GM06990 (cell line): ENCODE measurements at places on chromosomes 2 and 18.
A peak's percentile ranks its signal among the peaks of the same experiment; 100 is the strongest.

- no peak for DNase-seq
Measured at GRCh38 chr2:176852667-176853066, 359.9 kb upstream of the HNRNPA3 start.

DNA sequence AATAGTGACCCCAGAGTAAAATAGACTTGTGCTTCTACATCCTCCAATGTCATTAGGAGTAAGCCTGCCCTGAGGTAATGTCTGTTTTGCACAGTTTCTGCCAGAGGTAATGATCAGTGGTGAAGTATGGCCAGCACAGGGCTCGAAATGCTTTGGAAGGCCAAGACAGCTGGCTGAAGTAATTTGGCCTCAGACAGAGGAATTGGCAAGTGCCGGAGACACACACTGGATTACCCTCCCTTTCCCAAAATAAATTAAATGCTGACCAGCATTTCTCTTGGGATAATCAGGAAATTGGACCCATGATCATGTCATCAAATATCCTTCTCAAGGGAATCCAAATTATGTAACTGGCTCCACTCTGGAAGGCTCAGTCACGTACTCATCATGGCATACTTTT is 379.0 kb upstream of the CHST9 start:
- no peak for DNase-seq

DNA sequence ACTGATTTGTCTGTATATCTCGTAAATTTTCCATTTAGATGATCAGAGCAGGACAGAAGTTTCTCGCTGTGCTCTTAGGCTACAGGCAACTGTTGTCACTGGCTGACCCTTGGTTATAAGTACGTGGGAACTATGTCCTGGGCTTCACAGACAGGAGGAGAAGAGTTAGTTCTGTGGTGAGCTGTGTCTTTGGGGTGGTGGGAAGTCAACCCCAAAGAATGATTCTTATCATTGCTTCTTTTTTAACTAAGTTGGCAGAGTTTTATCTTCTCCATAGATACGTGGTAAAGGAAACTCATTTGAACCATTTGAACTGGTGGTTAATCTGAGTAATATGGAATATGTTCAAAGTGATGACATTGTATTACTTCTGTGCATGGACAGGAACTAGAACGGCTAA is 230.6 kb upstream of the EPAS1 start:
- DNase-seq = no peak

DNA sequence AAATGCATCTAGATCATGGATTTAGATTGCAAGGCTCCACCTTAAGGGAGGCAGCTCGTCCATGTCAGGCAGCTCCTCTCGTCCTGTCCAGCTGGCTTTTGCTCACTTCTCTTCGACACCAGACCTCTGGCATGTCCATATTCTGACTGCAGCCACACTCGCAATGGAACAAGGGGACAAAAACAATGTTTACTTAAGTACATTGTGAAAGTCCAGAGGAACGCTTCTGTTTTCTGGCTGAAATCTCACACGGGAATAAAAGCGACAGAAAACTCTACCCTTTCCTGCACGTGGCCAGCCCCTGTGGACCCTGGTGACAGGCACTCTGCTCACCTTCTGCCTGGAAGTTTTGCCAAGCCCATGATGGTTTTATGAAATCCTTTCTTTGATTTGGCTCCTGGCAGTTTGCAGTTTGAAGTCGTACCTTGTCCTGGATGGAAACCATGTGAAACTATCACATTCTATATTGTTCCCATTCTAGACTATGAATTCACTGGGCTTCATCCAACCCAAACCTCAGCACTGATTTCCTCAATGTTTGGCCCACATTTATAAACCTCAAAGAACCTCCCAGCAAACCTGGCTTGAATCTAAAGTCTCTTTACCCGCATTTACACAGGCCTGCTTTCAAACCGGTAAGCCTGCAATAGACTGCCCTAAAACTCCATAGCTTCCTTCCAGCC is 134.3 kb upstream of the PIEZO2 start:
- no peak for DNase-seq

DNA sequence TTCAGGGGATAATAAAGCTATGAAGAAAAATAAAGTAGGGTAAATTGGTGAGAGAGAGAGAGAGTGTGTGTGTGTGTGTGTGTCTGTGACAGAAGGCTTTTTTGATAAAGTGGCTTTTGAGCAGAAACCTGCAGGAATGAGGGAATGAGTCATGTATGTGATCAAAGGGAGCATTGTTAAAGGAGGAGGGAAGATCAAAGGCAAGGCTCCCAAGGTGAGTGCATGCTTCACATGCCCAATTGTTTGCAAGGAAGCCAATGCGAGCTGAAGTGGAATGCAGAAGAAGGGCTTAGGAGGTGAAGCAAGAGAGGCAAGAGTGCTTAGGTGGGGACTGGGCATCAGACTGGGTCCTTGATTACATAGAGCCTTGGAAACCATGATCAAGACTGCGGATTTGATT is 96.8 kb downstream of the DNAH6 start:
- no peak for DNase-seq

GRCh38 chr2:143802871-143803650 is 673.8 kb downstream of the ARHGAP15 start:
- peak; percentile 35 for DNase-seq

DNA sequence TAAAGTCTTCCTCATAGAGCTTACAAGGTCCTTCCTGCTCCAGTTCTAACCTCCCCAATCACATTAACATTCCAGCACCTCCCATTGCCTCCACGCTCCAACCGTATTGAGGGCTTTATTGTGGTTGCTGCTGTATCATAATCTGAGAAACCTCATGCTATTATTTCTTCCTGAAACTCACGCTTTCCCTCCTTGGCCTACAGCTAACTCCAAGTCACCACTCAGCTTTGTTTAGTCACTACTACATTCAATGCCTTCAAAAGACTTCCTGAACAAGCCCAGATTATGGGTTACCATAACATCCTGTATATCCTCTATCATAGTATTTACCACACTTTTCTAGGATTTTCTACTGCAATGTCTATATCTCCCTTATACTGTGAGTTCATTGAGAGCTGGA is 230.4 kb downstream of the IKZF2 start:
- DNase-seq = no peak

DNA sequence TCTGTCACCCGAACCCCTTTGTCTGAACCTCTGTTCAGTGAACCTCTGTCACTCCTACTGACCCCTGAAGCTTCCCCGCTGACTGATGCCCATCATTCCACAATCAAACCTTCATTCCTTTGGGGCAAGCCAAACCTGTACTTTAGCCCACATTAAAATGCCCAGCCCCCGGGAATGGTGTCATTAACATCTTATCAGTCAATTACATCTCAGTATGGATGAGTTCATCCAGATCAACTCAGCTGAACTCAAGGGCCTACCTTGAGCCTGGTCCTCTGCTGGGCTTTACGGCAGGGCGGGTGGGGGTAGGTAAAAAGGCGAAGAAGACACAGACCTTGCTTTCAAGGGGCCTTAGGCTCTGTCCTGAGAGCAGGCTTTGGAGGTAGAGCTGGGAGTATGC is 154.4 kb upstream of the SMAD2 start:
- DNase-seq = no peak

- no peak for DNase-seq
Measured at GRCh38 chr2:117853316-117853715, 38.8 kb downstream of the DDX18 start.

DNA sequence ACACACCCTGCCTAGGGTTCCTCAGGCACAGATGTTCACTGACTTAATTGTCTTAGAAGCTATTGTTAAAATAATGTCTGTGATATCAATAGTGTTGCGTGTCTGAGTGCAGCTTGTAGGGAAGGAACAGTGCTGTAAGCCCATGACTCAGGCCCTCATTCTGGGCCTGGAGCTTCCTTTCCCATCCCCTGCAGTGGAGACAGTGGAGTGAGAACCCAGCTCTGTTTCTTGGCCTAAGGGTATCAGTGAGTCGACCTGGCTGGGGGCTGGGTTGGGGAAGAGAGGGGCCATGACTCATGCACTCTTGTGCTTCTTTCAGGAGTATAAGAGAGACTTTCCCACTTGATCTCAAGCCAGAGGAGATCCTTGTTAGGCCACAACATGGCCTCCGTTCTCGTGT is 106.8 kb downstream of the HRH4 start:
- DNase-seq = no peak

DNA sequence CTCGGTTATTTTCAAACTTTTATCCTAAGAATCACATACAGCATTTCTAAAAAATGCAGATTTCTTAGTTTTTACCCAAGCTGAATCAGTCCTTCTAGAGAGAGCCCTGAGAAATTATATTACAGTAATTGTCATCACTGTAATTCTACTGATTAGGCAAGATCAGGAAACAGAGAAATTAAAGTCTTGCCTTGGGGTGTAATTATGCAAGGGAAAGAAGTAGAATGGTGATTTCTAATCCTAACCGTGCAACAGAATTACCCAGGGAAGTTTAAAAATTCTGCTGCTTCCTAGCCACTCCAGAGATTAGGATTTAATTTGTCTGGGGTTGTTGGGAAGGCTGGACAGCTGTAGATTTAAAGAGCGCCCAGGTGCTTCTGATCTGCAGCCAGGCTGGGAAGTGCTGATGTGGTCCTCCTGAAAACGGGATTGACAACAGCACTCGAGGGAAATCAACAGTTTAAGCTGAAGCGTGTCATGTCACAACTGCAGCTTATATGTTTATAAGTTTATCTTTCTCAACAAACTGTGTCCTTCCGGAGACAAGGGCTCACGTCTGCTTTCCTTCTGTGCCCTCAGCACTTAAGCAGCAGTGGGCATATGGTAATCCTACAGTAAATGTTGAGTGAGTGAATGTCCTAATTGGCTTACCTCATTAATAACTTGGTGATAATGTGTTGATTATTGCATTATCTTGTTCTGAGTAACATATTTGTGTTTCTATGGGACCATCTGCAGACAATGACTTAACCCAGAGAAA is 671.9 kb upstream of the SOX11 start:
- no peak for DNase-seq

DNA sequence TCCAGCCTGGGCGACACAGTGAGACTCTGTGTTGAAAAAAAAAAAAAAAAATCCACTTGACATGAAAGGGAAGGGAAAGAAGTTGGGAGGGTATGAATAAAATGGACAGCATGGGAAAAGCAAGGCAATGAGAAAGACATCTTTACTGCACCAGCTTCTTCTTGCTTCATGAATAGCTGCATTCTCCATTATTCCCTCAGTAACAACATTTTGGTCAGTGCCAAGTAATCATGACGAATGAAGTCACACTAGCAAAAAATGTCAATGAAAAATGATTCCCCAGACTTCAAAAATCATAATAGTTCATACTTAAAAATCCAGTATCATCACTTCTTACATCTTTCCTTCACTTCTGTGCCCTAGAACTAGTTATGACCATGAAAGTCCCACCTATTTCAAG is 30.4 kb downstream of the ADAM17 start:
- DNase-seq = no peak

DNA sequence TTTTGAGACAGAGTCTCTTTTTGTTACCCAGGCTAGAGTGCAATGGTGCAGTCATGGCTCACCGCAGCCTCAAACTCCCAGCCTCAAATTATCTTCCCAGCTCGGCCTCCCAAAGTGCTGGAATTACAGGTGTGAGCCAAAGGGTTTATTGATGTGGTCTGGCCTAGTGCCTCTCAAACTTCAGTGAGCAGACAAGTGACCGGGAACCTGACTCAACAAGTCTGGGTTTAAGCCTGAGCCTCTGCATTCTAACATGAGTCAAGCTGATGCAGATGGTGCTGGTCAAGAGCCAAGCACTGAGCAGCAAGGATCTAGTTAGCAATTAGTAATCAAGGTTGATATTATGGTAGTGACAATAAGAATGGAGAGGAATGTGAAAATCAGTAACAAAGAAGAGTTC is 21.3 kb downstream of the CDK15 start:
- DNase-seq = no peak

DNA sequence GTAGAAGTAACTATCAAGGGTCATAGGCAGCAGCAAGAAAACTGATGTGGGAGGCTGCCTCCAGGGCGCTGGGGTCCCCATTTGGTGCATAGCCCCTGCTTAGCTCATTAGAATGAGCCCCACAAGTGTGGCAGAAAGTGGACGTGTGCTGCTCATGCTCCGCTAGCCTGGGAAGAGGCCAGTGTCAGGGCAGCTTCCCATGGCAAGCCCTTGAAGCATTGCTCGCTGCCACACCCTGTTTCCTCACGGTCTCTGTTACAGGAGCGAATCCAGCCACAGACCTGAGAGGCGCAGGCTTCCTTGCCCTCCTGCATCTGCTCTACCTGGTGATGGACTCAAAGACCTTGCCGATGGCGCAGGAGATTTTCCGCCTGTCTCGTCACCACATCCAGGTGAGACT is 22.5 kb downstream of the ELMOD3 start:
- DNase-seq = no peak

GRCh38 chr2:156021146-156022040 is 311.1 kb downstream of the NR4A2 start:
- no peak for DNase-seq

DNA sequence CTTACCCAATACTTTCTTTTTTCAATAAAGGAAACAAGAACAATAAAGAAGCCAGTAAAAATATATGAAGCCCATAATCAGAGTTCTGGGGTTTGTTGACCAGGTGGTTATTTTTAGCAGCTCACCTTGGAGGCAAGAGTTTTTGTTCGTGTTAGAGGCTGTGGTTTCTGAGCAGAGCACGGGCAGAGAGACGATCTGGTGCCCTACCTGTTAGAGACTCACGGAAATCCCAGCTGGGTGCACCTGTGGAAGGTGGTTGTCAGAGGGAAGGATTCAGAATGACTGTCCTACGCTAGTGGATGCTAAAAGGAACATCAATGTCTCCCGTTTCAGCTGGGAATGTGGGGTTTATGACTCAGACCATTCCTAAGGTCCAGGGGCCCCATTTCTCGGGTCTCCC is 87.6 kb downstream of the NRP2 start:
- no peak for DNase-seq

- peak; percentile 43 for DNase-seq
Measured at GRCh38 chr18:32760391-32760790, 12.4 kb downstream of the KLHL14 start.

DNA sequence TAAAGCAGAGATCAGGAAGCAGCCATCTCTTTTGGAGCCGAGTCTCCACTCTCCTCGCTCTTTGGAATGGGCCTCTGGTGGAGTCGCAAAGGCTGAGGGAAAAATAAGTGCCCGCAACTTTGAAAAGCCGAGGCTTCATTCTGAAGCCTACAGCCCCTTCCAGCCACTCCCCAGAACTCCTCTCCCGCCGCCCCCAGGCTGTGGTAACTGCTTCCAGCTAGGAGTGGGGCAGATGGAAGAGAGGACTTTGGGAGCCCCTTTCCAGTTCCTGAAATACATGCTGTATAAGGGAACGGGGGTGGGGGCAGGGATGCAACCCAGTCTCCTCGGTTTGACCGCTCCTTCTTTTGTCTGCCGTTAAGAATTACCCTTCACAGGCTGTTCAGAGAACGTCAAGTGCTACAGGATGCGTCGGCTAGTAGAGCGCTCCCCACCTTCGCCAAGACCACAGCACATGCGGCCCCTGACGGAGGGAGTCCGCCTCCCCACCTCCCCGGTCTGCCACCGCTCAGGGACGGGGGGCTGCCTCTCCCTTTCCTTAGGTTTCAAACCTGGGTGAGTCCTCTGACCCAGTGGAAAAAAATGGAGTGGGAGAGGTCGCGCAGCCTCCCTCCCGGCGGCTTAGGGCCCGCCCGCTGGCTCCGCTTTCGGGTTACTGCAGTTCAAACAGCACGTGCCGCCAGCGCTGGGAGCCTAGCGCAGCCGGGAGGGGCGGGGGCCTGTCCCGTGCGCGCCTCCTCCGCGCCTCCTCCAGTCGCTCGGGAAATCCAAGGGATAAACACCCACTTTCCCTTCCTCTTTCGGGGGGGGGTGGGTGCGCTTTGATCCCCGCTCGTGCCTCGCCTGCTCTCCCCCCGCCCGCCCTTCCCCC is 4.9 kb downstream of the CYP26B1 start:
- no peak for DNase-seq

- no peak for DNase-seq
Measured at GRCh38 chr2:2932692-2933305, 444.8 kb downstream of the EIPR1 start.

- no peak for DNase-seq
Measured at GRCh38 chr18:10521566-10521965, 4.3 kb upstream of the NAPG start.
